Heart right ventricle (tissue), 16 donors: ENCODE measurements at places on chromosomes 6 and 20. TPM values are rescaled to one million over a fixed set of nuclear protein-coding genes. Genes with fewer than 3 reads are reported as not detected.

PXDC1 gene
- total RNA-seq = 39.5 TPM

- no peak for DNase-seq
Observed at GRCh38 chr20:48191200-48191599, 405.9 kb upstream of the SULF2 start.

DNA sequence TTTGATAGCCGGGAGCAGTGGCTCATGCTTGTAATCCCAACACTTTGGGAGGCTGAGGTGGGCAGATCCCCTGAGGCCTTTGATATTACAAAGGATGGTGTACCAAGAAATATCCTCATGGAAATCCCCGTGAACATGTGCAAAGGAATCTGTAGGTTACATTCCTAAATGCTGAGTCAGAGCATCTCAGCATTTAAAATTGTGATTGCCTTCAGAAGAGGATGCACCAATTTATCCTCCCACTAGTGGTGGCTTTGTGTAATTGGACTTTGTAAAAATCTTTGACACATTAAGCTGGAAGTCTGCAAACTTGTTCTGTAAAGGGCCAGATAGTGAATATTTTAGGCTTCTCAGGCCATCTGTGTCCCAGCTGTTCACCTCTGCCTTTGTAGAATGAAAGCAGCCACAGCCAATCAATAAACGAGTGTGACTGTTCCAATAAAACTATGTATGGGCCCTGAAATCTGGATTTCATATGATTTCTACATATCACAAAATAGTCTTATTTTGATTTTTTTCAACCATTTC is 11.8 kb downstream of the TMEM14B start:
- DNase-seq = no peak

DNA sequence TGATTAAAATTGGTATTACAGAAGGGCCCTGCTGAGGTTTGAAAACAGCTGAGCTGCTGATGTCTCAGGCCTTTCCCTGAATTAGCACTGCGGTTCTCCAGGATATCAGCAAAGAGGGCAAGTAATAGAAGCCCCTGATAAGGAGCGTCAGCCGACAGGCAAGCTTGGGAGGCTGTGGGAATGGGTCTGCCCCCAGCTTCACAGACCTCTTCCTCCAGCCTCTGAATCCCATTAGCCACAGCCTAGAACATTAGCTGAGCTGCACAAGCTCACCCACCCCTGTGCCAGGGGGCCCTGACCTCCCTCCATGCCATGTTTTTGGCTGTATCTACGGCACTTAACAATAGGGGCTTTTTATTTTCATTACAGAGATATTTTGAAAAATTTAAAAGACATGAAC is 59.9 kb downstream of the VAPB start:
- DNase-seq = no peak

DNA sequence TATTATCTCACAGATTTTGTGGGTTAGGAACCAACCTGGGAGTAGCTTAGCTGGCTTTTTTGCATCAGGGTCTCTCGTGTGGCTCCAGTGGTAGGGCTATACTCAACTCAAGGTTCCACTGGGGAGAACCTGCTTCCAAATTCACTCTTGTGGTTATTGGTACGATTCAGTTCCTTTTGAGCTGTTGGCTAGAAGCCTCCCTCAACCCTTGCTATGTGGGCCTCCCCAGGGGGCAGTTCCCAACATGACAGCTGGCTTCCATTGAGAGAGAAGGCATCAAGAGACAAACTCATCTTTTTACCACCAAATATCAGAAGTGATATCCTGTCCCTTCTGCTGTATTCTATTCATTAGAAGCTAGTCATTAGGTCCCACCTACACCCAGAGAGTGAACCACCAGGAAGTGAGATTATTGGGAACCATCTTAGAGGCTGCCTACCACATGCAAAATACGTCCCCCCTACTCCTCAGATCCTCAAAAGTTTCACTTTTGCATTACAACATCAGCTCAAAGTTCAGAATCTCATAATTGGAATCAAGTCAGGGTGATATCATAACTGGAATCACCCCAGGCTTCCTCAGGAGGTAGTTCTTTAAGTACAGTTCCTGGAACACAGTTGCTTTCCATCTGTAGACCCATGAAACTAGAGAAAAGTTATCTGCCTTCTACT is 30.9 kb downstream of the MKKS start:
- no peak for DNase-seq
